ENCODE measurements at places on chromosomes 6 and 20.

DNA sequence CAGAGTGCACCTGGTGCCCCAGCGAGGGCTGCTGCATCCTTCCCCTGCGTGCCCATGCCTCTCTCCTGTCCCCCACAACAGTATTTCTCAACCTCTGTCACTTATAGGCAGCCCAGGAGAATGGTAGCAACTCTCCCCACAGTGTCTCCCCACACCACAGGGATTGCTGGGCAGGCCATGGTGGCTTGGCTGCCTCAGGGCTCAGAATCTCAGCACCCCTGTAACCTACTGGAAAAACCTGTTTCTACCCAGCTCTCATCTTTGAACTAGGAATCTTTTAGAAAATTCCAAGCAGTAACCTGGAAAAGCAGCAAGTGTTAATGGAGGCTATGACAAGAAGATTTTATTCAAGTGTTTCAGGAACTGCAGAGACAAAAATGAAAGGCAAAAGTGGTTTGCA is 38.0 kb downstream of the CD164 start:
- DNase-seq = no peak

- no peak for DNase-seq
These were observed 58.2 kb downstream of the PIGU start for GRCh38 chr20:34618676-34619075.

DNA sequence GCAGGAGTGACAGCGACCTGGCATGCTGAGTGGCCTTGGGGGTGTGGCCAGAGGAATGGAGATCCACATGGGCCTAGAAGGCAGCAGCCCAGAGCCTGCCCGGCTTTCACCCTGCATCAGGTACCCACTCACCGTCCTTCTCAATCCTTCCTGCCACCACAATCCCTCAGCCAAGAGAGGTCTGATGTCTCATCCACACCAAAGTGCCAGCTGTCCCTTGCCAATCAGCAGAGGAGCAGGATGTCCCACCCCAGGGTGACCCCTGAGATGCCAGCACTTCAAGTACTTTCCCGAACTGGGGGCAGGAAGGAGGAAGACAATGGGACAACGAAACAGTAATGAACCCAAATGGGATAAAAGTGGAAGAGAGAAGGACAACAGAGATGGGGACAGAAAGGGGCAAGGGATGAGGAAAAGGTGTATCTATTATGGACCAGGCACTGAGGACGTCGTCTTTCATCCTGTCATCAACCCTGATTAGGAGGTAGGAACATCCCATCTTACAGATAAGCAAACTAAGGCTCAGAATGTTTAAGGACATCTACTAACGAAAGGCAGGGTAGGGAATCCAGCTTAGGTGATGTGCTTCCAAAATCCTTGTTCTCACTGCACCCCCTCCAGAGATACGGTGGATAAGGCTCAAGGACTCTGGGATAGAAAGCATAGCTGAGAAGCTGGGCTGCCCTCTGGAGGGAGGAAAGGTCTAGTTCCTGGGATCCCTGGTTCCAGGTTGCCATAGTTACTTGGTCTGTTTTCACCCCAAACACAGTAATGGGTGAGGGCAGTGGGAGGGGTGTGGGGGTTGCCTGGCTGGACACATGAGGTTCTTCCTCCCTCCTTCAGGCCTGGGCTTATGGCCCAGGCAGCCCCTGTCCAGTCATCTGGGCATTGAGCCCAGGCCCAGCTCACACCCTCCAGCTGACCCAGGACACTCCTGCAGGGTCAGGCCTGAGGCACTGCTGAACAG is 4.5 kb upstream of the TNXB start:
- no peak for DNase-seq

- DNase-seq = no peak
These were observed 4.2 kb downstream of the RIMS4 start for GRCh38 chr20:44805979-44806620.

DNA sequence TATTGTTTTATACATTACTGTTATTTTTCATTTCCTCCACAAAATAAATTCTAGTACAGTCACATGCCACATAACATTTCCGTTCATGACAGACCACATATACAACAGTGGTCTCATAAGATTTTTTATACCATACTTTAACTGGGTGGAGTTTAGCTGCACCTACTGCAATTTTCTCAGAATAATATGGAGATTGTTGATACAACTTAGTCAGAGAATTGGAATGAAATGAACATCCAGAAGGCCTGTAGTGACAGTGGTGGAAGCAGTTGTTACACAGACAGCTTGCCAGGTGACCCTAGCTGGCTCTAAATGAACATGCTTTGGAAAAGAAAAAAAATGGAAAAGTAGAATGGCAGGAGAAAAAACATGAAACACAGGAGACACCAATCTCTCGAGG is 183.2 kb upstream of the TCF21 start:
- no peak for DNase-seq

- DNase-seq = no peak
These were observed 479.0 kb upstream of the NRSN1 start for GRCh38 chr6:23647045-23647444.

DNA sequence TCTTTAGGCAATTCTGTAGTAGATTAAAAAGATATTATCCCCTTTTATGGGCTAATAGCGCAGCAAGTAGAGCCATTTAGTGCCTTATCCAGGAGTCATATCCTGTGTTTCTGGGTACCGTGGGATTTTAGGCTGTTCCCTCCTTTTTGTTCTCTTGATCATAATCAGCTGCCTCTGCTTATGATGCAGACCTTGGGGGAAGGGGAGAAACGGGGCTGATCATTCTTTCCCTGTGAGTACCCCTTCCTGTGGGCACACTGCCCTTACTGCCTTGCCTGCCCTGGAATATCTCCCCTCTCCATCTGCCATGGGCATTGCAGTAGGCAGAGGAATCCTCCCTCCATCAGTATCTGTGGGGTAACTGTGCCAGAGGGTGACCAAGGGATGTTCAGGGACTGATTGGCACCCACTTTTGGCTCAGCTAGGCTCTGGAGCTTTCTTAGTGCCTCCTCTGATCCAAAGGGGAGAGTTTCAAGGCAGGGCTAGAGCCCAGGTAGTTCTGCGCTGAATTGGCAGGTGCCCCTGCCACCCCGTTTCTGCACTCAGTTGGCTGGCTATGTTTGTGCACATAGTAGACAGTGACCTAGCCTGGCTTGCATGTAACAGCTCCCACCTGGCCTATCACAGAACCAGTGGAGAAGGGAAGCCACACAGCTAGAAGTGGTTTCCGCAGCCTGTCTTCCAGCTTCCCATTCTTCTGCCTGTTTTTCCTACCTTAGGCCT is 103.3 kb downstream of the FIG4 start:
- no peak for DNase-seq

- no peak for DNase-seq
These were observed 435 bp downstream of the CENPB start for GRCh38 chr20:3786126-3786484.

GRCh38 chr6:25617997-25618396 is 34.0 kb upstream of the SCGN start:
- DNase-seq = no peak

DNA sequence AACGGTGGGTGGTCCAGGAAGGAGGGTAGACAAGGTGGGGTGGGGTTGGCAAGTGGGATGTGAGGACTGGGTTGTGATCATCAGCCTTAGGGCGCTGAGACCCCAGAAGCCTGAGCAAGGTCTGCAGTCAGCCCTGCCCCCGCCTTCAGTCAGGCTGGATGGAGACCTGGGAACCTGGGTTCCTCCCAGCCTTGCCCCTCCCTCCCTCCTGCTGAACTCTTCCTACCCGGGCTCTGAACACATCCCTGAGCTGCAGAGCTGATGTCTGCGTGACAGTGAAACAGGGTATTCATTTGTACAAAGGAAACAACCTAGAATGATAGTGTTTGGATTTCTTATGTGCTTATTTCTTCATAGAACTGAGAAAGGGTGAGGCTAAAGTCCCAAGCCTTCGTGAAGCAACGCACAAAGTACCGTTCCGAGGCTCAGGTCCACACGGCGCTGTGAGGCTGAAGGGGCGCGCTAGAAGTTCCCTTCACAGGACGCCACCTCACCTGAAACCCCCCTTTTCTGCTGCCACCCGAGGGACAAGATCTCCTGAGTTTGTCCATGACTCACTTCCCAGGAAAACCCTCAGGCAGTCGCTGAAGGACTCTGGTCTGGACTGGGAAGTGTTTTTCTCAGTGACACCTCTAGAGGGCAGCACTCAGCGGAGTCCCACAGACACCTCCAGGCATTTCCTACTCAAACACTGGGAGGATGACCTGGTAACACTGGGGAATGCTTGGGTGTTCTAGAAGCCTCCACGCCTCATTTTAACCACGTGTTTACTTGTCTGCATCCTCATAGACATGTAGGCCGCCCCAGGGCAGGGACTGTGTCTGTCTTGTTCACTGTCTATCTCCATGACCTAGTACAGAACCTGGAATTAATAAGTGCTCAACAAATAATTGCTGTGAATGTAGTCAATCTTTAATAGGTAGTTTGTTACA is 1.2 kb downstream of the GSTA5 start:
- DNase-seq = peak; percentile 36

Data from stimulated activated naive CD8-positive, alpha-beta T cell treated with anti-CD3 and anti-CD28 coated beads, Interleukin-15, amount 100 ng/mL, for 72 hours (primary cell).